CD4-positive, alpha-beta T cell treated with Interleukin-10 for 1 hour (primary cell): ENCODE measurements at places on chromosomes 1 and 21.
A peak's percentile ranks its signal among the peaks of the same experiment; 100 is the strongest.

DNA sequence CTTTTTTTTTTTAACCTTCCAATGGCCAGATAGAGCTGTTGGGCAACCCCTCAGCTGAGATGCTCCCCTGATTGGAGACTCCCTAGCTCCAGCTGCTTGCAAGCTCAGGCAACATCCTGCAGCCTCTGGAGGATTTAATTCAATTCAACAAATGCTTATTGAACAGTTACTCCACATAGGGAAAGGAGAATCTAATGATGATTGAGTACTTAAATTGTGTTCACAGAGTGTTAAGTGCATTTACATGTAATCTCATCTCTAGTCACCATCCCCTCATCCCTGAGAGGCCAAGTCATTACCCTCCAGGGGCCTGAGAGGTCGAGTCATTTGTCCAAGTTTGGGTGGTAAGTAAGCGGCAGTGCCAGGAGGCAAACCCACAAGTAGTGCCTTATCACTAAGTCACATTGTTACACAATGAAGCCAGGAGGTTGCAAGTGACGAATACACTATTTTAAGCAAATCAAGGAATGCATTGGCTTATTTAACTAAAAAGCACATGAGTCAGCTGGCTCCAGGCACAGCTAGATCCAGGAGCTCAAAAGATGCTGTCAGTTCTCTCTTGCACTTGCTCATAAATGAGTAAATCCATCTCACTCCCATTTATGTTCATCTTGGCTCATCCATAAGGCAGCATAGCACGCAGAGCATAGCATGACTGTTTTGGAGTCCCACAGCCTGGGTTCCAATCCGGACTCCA lies 64.3 kb downstream of the OPTC start:
- DNase-seq: no peak

- DNase-seq: no peak
These were observed 784 bp downstream of the AGT start for GRCh38 chr1:230713138-230713537.

GRCh38 chr1:43035821-43036741 lies 77.4 kb upstream of the SLC2A1 start:
- no peak for DNase-seq

DNA sequence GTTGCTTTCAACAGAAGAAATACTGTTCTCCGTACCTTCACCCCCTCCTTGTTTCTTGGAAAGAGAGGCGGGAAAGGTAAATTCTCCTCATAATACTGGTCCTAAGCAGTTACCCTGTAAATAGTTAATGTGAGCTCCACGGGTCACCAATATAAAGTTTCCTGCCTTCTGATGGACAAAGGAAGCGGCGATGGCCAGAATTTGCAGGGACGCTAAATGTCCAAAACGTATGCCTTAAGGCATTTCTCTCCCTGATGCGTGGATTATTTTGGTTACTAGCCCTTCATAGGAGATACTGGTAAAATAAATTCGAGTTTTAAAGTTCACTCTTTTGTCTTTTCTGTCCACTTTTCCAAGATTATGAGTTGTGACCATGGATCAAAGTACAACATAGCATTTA lies 898 bp upstream of the PTGS2 start:
- DNase-seq: no peak

GRCh38 chr1:209012443-209013196 lies 570.9 kb upstream of the CAMK1G start:
- no peak for DNase-seq

- no peak for DNase-seq
These were observed 4.4 kb downstream of the MAP3K21 start for GRCh38 chr1:233331676-233332519.

DNA sequence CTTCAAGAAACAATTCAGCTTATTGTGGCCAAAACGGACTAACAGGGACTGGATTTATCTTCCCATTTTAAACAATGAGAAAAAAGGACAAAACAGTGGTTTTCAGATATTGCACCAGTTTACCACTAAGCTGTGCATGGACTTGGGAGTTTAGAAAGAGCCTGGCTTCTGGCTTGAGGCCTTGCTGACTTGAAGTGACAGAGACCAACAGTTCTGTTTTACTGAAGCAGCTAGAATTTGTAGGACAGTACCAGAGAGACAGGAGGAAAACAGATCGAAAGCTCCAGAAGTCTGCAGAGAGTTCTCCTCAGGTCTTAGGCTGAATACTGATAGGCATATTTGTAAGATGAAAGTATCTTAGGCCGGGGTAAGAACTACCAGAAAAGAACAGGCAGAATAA lies 20.5 kb downstream of the FCRL4 start:
- DNase-seq: no peak

GRCh38 chr1:56448529-56449300 lies 130.6 kb downstream of the PLPP3 start:
- no peak for DNase-seq

GRCh38 chr1:64518692-64519481 lies 49.0 kb downstream of the CACHD1 start:
- no peak for DNase-seq

DNA sequence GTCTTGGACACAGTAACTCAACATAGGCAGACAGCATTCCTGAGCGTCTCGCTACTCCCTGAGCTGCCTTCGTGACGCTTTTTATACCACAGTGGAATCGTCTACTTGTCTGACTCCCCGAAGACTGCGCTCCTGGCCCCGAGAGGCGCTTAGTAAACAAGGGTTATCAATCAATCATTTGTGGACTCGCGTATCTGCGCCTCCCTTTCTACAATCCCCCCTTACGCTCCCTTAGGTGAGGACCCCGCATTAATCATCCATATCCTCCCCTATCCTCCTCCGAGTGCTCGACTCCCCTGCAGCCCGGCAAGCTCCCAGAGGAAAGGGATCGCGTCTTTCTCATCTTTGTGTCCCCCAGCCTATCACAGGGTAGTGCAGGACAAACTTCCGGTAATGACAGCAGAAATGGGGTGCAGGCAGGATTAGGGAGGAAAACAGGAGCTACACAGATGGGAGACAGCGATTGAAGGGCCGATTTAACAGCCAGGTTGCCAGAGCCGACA lies 522 bp downstream of the TMEM59 start:
- peak; percentile 51 for DNase-seq

- DNase-seq: peak; percentile 80
These were observed 78.1 kb downstream of the IER5 start for GRCh38 chr1:181166377-181167196.

GRCh38 chr1:153922076-153922971 lies 448 bp downstream of the GATAD2B start:
- no peak for DNase-seq

- no peak for DNase-seq
These were observed 119.3 kb downstream of the RERE start for GRCh38 chr1:8698012-8698630.

DNA sequence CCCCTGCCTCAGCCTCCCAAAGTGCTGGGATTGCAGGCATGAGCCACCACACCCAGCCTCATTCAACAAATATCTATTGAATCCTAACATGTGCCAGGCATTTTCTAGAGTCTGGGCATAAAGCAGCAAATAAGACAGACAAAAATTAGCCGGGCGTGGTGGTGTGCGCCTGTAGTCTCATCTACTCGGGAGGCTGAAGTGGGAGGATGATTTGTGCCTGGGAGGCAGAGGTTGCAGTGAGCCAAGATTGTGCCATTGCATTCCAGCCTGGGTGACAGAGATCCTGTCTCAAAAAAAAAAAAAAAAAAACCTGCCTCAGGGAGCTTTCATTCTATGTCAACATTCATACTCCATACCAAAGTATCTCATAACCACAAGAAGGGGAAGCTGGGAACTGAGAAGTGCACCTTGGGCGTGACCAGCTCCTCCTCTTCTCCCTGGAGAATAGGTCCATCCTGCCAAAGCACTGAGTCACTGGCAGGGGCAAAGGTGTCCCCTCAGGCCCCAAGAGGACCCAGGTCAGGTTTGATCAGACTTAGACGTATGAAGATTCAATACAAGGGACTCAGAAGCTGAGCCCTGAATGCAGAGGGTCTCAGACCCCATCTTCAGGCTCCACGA lies 36.8 kb upstream of the PPP1R15B start:
- DNase-seq: no peak
